ENCODE measurements at places on chromosomes 12 and 14. TPM values are rescaled to one million over a fixed set of nuclear protein-coding genes. Genes with fewer than 3 reads are reported as not detected.

- DNase-seq, result no peak
Observed at GRCh38 chr12:91230841-91231240, 48.2 kb upstream of the DCN start.

DNA sequence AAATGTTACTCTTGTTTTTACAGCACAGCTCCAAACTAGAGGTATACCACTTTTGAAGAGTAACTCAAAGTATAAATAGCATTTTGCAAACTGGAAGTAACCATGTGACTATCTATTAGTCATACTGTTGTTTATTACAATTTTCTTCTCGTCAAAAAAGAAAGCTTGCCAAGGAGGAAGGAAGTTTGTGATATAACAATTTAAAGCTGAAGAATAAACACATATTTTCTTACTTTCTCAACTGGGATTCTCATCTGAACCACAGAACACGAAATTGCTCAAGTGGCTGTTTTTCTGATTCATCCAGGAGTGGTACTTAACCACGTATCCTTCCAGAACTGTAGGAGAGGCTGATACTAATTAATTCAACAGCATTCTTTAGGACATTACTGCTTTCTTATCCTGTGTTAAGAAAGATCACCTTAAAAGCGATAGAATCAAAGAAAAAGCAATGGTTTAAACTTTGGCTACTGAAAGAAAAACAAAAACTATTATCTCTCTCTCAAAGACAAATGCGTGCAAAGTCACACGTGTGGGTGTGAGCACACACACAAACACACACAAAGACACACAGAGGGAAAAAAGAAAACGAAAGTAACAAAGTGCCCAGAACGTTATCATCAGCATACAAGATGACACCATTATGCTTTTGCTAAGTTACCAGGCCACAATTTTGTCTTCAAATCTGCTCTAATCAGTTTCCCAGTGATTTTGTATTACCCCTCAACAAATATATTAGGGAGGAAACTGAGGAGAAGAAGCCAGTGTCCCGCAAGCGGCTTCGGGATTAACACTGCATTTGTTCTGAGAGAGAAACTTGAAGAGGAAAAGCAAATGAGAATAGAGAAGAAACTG is at the start of gene CLEC2B:
CLEC2B (minus strand) TSS at position 48 of the 855 bp plus-strand sequence.
- DNase-seq, result no peak

DNA sequence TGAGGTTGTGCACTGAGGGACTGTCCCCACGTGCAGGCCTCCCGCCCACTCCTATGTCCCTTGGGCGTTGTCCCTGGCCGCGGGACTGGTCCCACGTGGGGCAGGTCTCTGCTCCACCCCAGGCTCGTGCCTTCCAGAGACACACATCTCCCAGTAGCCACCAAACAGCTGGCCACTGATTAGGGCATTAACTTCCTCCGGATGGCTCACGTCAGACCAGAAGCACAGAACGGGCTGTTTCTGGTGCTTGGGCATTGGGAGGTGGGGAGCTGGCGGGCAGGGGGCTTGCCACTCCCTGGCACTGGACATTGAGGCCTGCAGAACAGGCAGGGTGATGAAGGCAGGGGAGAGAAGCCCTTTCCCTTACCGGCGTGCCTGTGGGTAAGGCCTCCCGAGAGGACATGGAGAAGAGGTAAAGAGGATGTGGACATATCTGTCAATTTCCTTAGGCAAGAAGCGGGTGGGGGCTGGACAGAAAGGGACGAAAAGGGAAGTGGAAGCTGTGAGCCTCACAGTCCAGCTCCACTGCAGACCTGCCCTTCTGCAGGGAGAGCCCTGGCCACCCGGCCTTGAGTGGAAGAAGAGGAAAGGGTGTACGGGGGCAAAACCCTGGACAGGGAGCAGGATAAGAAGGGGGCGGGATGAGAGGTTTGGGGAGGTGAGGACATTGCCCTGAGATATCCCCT is 101.2 kb downstream of the NINJ2 start:
- DNase-seq, result no peak

- DNase-seq, result no peak
Observed at GRCh38 chr12:131221061-131221956, 267.6 kb downstream of the ADGRD1 start.

DNA sequence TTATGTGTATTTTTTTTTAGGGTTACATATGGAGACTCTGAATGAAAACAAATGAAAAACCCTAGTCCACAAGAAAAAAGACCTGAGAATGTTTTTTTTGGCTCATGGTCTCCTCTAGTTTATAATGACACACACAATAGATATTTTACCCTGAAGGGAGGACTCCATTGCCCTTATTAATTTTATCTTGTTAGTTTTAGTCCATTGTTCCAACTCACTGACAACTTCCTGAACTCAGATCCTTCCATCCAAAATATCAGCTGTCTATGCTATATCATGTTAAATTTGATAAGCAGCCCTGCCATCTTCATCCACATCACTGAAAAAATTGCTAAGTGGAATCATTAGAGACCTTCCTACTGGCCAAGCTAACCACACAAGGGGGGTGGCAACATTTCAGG is 232.1 kb downstream of the MON2 start:
- no peak for DNase-seq

DNA sequence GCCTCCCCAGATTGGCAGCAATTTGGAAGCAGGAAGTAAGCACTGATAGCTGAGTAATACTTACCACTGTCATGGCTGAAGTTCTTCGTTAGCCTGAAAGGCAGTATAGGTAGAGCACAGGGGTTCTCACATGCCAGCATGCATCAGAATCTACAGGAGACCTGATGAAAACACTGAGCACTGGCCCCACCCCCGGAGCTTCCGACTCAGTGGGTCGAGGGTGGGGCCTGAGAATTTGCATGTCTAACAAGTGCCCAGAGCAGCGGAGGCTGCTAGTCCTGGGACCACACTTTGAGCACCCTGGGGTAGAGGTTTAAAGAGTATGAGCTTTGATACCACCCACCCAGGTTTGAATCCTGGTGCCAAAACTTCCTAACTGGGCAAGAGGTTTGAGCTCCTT is 89.6 kb downstream of the FBXW8 start:
- no peak for DNase-seq

DNA sequence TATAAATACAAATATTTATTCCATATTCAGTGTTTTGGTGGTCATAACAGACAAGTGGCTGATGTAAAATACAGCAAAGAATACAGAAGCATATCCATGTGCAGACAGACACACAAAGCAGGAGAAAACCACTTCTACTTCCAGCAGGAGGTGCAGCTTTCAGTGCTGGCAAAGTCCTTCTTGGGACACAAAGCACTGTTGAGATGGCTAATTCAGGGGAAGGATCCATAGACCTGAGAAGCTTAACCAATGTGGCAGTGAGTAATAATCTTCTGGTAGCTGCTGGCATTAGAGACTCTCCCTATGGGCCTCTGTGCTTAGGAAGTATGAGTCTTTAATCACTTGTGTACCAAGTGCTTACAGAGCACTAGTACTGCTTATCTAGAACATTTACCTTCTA is 26.8 kb downstream of the AMN1 start:
- no peak for DNase-seq

- no peak for DNase-seq
Observed at GRCh38 chr14:58119381-58119780, 32.6 kb downstream of the ARMH4 start.

The MAP1LC3B2 gene
- 1.7 TPM for total RNA-seq

The KRT81 gene
- not detected for total RNA-seq

Measured in CD8-positive, alpha-beta memory T cell (primary cell).